ACHN (cell line): ENCODE measurements at places on chromosomes 3 and 15.
A peak's percentile ranks its signal among the peaks of the same experiment; 100 is the strongest.

- DNase-seq = no peak
Measured at GRCh38 chr15:64560998-64561397, 100.6 kb downstream of the ZNF609 start.

GRCh38 chr3:98823791-98824190 is 60.7 kb downstream of the ST3GAL6 start:
- DNase-seq = no peak

DNA sequence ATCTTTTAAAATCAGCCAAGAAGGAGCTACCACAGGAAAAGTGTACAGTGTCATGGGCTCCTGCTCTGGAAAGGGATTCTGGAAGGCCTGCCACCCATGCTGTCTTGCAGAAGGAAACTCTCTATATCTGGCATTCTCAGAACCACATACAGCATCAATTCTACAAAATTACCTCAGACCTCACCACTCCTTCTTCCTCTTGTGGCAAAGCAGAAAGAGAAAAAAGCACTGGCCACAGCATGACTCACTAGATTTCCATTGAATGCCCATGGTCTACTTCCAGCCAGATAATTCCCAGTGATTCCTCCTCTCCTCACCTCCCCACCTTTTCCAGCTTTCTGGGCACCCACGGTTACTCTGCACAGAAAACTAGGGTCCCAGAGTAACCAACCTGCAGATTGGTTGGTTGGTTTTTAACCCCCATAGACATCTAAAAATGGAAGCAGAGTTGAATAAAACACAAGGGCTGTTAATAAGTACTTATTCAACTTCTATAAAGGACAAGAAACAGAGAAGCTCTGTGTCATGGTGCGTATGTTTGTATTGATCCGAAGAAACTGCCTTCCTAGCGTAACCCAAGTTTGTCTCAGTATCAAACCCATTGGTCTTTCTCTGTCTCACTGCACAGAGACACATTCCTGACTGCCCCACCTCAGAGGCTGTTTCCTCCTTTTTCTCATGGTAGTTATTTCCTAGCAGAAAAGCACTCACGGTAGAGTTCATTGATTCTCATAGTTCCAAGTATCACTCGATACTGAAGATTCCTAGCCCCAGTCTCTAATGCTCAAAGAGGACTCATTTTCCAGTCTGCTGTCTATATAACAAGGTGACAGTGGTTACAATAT is 67.7 kb downstream of the LDHAL6B start:
- DNase-seq = peak; percentile 61

DNA sequence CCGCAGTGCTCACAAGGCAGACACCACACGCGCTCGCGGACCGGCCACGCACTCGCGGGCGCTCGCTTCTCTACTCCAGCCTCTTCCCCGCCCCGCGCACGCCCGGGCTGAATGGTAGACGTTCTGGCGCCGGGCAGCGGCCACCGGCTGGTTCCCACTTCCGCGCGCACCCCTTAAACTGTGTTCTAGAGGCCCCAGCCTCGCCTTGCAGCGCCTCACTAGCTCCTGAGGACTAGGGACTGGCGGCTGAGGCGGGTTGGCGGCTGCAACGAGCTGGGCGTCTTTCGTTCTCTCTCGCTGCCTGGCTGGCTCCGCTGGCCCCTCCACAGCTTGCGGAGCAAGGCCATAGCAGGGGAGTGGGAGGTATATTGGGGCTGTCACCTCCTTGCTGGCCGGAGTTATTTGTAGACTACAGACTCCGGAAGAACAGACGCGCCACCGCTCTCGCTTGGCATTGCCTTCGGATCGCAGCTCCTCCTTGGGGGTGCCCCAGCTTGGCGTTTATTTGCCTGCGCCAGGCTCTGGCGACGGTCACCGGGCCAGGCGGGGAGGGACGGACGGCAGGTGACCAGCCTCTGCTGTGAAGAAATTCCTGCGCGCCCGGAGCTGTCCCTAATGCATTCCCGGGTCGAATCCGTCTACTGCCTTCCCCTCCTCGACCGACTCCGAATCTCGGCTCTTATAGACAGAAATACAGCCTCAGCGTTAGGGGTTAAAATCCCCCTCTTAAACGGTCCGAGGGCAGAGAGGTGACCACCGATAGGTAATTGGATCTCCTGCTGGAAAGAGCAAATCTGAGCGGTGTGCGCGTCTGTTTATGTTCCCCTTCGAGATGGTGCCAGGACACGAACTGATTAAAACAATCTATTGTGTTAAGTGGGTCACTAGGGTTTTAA is 1.3 kb downstream of the GREM1 start:
- DNase-seq = peak; percentile 4

- no peak for DNase-seq
Measured at GRCh38 chr3:164673738-164674137, 404.6 kb downstream of the SI start.

- no peak for DNase-seq
Measured at GRCh38 chr3:150306906-150307305, 101.2 kb upstream of the TSC22D2 start.

DNA sequence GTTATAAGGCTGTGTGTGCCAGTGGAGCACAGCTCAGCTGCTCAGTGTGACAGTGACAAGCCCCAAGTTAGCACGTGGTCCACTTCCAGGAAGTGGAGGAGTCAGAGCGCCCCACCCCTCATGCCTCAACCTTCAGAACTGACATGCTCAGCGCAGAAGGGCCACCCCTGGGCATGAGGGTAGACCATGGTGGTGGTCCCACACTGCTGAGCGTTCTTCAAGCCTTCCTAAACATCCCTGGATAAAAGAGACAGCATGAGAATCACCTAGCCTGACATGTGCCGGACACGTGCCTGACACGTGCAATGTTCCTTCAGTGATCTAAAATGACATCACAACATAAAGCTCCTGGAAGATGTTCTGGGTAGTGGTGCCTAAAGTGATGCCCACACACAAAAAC is 16.8 kb downstream of the ATP10A start:
- DNase-seq = no peak

DNA sequence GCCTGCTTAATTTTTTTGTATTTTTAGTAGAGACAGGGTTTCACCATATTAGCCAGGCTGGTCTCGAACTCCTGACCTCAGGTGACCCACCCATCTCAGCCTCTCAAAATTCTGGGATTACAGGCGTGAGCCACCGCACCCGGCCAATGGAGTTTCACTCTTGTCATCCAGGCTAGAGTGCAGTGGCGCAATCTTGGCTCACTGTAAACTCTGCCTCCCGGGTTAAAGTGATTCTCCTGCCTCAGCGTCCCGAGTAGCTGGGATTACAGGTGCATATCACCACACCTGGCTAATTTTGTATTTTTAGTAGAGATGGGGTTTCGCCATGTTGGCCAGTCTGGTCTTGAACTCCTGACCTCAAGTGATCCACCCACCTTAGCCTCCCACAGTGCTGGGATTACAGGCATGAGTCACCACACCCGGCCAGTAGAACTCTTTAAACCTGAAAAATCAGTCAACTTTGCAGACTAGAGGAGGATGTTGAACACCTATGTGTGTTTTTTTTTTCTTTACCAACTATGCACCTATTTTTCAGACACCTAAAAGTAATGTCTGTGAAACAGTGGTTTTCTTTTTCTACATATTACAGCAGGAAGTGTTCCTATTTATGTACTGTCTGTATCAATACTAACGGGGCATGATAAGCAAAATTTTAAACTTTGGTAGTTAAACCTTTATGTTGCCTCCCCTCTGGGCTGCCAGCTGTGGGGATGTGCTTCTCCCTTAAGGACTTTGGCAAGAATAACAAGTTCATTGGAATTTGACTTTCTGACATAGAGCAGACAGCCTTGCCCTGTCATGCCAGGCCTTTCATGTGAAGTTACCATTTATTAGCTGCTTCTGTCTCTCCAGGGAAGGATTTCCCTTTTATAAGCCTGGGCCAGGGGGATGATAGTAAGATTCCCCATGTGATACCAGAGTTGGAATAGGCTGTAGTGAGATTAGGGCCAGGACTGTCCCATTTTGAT is 8.1 kb downstream of the ARIH2 start:
- no peak for DNase-seq

DNA sequence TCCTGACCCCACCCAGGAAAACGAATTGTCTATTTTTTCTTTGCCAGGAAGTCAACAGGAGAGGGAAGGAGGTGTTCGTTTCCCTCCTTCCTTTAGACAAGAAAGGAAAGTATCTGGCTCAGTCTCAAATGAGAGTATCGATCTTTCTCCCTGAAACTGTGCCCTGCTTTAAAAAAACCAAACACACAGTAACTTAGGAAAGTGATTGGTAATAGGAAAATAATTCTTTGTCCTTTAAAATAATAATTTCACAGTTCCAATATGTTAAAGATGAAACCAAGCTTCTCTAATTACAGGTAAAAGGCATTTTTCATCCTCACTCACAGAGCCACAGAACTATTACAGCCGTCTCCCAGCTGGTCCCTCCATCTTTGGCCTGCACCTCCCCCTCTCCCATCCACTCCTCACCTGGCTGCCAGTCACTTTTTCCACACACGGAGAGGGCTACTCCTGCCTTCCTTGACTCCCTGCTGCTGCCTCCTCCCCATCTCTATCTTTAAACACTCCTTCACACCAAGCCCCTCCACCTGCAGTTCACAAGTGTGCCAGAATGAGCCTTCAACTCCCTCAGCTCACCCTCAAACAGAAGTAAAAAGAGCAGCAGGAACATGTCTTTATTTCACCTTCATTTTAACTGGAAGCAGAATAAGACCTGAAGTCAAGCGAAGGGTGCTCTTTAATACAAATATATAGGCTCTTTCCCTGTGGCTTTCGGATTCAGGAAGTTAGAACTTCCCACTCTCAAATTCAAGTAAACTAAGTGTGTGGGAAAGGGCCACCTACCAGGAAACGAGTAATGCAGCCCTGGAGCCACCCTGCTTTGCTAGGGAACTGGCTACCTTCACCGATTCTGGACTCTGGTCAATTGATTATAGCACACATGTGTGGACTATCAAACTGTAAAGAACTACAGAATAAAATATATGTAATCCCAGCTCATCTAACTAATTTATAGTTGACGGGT is 116.4 kb downstream of the SENP2 start:
- DNase-seq = no peak

DNA sequence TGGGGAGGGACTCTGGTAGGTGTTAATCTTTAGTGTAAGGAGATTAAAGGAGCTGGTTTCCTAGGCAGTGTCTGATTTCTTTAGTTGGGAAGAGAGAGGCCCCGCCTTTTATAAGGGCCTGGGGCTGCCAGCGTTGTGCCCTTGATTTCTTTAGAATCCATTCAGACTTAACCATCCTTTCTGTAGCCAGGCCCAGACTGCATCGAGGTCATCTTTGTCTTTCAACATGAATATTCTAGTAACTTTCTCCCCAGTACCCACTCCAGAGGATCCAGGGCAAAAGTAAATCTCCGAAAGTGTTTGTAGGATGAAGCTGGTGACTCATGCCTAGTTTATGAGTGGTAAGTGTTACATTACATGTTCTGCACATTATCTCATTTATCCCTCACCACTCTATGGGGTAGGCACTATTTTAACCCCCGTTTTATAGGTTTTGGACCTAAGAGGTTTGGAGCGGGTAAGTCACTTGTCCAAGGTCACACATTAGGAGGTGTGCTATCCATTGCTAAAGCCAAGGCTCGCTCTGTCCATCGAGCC is 11.8 kb upstream of the USP3 start:
- DNase-seq = no peak

DNA sequence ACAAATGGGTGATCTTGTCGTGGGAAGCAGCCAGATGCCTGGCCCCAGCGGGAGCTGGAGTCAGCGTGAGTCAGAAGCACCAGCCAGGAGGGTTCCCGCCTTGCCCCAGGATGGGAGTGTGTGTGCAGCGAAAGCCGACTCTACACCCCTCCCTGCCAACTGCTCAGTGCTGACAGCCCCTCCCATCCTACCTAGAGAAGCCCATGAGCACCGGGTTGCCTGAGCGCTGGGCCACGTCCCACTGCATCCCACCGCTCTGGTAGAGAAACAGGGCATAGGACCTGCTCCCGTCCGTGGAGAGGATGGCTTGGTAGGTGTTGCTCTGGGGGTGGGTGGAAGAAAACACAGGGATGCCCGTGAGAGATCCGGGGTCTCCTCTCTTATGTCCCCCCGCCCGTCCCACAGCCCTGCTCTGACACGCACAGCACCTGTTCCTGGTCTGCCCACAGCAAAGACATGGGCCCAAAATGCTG is 42.9 kb downstream of the MUC4 start:
- no peak for DNase-seq

- peak; percentile 64 for DNase-seq
Measured at GRCh38 chr3:182713743-182714517, 79.4 kb upstream of the ATP11B start.

GRCh38 chr15:47991357-47991756 is 129.4 kb upstream of the SLC24A5 start:
- no peak for DNase-seq

GRCh38 chr3:154059833-154060232 is 61.4 kb upstream of the ARHGEF26 start:
- no peak for DNase-seq

- DNase-seq = peak; percentile 67
Measured at GRCh38 chr3:117788061-117788460, 1078.5 kb downstream of the TUSC7 start.

DNA sequence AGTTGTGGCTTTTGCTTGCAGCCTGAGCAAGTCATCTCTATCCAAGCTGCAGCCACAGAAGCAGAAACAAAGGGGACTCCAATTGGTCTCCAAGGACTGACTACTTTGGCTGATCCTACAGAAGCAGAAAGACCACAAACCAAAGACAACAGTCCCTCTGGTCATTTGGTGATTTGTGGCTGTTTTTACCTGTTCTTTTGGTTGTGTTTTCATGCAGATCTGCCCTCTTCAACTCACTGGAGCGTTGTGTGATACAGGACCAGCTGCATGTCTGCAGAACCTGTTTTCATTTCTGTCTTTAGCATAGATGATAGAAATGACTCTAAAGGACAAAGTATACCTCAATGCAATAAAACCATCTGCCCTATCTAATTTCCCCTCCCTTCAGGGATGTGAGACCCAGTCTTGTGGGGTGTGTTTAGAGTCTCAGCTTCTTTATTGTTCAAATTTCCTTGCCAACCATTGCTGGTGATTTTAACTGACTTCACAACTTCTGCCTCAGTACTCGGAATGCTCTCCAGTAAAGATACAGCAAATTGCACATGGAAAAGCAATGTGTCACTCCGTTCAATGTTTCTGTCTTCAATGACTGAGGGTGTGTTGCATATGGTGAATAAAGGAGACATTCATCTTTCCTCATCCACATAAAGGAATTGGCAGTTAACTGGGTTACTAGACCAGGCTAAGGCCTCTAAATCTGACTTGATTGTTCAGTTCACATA is 48.9 kb upstream of the SLC7A14 start:
- DNase-seq = no peak

GRCh38 chr3:853489-853888 is 239.3 kb upstream of the CNTN6 start:
- no peak for DNase-seq

GRCh38 chr3:155702745-155703591 is 41.9 kb downstream of the PLCH1 start:
- DNase-seq = no peak

DNA sequence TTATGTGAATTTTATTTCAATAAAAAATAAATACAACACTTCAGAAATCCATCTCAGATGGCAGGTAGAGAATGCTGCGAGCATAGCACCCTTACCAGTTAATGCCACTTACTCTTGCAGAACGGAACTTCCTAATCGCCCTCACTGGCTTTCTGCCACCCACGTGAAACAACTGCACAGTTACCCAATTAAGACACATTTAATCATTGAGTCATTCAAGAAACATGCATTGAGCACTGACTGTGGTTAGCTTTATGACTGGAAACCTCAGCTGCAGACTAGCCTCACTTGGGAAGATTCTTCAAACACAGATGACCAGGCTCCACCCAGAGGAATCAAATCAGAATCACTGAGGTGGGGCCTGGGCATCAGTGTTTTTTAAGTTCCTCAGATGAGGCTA is 5.6 kb upstream of the MFGE8 start:
- peak; percentile 94 for DNase-seq

GRCh38 chr3:58216496-58217195 is 5.9 kb upstream of the DNASE1L3 start:
- DNase-seq = no peak
